Dorsolateral prefrontal cortex (tissue), 122 donors: ENCODE measurements at places on chromosomes 5 and 9. TPM values are rescaled to one million over a fixed set of nuclear protein-coding genes. Genes with fewer than 3 reads are reported as not detected.

Gene SPEF2
- total RNA-seq, result 29.7 TPM

Gene BNC2
- 3.1 TPM for total RNA-seq

Gene PLEKHG4B
- total RNA-seq, result 0.24 TPM

Gene UNC13B
- 46.0 TPM for total RNA-seq

Gene TICAM2
- total RNA-seq, result 5.1 TPM

Gene RASGRF2
- total RNA-seq, result 148 TPM

Gene HK3
- total RNA-seq, result 0.85 TPM

Gene OR1Q1
- total RNA-seq, result not detected

Gene IRX2
- not detected for total RNA-seq

Gene AMACR
- total RNA-seq, result 21.6 TPM

Gene MAPK9
- total RNA-seq, result 138 TPM

Gene SLC12A7
- 13.2 TPM for total RNA-seq

Gene FAM163B
- total RNA-seq, result 101 TPM

Gene PAPPA
- total RNA-seq, result 0.20 TPM

Gene GPR151
- total RNA-seq, result 0.21 TPM

Gene COL27A1
- total RNA-seq, result 13.4 TPM

Gene IL9
- not detected for total RNA-seq

Gene ACOT12
- not detected for total RNA-seq

Gene NUDT2
- 20.2 TPM for total RNA-seq

Gene CD74
- total RNA-seq, result 203 TPM

Gene NDUFS6
- 23.1 TPM for total RNA-seq

Gene C9orf50
- total RNA-seq, result 3.1 TPM

Gene NUTM2G
- total RNA-seq, result not detected

Gene PCDHA1
- total RNA-seq, result 3.0 TPM

Gene DDX31
- 9.3 TPM for total RNA-seq

Gene TSSK1B
- 0.23 TPM for total RNA-seq

Gene CAMK2A
- total RNA-seq, result 512 TPM
